ENCODE measurements at places on chromosomes 16 and 17. TPM values are rescaled to one million over a fixed set of nuclear protein-coding genes. Genes with fewer than 3 reads are reported as not detected.
A peak's percentile ranks its signal among the peaks of the same experiment; 100 is the strongest.

Gene KRTAP2-1
- total RNA-seq = not detected

Gene ANKS3
- total RNA-seq = 10.6 TPM

Gene TBX2
- 7.4 TPM for total RNA-seq

Gene ASIC2
- total RNA-seq = not detected

Gene ANTKMT
- 37.1 TPM for total RNA-seq

DNA sequence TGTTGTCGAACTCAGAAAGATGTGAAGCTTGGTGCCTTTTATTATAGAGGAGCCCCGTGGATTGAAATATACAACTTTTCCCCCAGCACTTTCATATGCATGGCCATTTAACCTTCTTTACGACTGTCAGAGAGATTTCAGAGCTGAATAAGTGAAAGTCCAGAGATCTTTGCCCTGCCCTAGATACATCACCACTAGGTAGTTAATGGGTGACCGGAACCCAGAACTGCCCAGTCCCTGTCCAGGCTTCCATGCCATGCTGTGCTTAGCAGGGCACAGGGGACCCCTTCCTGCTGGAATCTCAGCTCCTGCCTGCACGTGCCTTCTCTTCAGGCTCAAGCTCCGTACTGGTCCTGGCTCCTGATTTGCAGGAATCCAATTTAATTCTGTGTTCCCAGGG lies 32.2 kb downstream of the SRL start:
- peak; percentile 58 for DNase-seq

DNA sequence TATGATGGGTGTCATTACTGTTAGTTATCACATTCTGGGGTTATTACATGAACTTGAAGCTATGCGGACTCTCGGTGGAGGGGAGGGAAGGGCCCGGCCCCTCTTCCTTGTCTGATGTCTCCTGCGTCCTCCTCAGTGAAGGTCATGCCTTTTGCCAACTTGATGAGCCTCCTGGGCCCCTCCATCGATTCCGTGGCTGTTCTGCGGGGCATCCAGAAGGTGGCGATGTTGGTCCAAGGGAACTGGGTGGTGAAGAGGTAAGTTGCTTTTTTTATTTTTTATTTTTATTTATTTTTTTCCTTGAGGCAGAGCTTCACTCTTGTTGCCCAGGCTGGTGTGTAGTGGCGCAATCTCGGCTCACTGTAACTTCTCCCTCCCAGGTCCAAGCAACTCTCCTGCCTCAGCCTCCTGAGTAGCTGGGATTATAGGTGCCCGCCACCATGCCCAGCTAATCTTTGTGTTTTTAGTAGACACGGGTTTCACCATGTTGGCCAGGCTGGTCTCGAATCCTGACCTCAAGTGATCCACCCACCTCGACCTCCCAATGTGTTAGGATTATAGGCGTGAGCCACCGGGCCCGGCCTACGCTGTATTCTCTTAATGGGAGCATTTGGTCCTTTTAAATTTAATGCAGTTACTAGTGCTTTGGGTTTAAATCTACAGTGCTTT lies 21.6 kb downstream of the POLR3E start:
- no peak for DNase-seq

GRCh38 chr17:66724581-66725341 lies 110.2 kb upstream of the CACNG5 start:
- no peak for DNase-seq

GRCh38 chr17:34761646-34762045 lies 182.3 kb downstream of the TMEM132E start:
- no peak for DNase-seq

- no peak for DNase-seq
Observed at GRCh38 chr17:29615048-29615385, 7.7 kb downstream of the CORO6 start.

- no peak for DNase-seq
Observed at GRCh38 chr16:970386-970765, 408 bp downstream of the LMF1 start.

GRCh38 chr17:74354123-74354522 lies 7.5 kb downstream of the BTBD17 start:
- DNase-seq = no peak

DNA sequence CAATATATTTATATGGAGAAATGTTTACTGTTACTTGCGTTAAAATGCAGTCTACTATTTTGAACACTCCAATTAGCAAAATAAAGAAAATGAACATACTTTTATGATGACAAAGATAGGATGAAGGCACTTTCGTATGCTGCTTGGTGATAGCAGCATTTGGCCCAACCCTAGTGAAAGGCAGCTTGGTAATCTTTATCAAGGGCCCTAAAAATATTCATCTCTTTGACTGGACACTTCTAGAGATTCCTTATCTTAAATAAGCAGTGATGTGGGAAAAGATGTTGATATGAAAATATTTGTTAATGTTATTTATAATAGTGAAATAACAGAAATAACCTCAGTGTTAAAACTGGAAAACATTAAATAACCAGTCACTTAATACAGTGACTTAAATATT lies 79.4 kb downstream of the NF1 start:
- no peak for DNase-seq

DNA sequence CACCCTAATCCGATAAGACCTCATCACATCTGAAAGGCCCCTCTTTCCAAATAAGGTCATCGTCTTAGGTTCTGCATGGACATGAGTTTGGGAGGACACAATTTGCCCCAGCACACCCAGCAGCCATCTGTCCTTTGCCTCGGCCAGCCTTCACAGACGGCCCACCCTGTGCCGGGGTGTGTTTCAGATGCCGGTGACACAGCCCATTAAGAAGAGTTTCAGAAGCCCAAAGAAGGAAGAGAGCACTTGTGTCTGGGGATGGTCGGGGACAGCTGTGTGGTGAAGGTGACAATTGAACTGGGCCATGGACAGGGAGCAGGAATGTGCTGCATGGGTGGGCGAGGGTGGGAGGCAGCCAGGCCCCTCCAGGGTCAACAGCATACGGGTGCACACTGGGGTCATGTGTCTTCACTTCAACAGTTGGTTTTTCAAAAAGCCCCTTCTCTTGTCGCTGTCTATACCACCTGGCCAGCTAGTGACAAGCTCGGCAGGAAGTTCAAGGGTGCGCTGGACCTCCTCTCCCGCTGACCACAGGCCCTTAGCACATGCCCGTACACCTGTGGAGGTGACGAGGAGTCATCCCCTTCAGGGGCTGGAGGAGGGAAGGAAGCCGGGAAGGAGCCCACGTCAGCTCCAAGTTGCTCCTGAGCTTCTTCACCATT lies 183.1 kb downstream of the C16orf95 start:
- DNase-seq = no peak

- DNase-seq = no peak
Observed at GRCh38 chr16:79264237-79265109, 336.1 kb downstream of the MAF start.

DNA sequence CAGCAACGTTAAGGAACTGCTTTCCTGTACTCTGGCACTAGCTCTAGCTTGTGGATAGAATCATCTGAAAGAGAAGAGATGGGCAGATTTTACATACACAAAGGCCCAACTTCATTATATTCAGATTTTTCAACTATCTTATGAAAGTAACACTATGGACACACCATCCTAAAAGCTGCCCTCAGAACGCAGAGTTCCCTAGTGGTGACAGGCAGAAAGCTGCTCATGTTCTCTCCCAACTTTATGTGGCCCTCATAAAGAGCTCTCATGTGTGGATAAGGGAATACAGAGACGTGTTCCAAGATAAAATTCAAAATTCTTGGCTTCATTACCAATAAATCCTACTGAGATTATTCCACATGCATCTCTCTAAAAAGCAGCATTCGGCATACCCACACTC lies 1.5 kb downstream of the CFAP20 start:
- DNase-seq = no peak

DNA sequence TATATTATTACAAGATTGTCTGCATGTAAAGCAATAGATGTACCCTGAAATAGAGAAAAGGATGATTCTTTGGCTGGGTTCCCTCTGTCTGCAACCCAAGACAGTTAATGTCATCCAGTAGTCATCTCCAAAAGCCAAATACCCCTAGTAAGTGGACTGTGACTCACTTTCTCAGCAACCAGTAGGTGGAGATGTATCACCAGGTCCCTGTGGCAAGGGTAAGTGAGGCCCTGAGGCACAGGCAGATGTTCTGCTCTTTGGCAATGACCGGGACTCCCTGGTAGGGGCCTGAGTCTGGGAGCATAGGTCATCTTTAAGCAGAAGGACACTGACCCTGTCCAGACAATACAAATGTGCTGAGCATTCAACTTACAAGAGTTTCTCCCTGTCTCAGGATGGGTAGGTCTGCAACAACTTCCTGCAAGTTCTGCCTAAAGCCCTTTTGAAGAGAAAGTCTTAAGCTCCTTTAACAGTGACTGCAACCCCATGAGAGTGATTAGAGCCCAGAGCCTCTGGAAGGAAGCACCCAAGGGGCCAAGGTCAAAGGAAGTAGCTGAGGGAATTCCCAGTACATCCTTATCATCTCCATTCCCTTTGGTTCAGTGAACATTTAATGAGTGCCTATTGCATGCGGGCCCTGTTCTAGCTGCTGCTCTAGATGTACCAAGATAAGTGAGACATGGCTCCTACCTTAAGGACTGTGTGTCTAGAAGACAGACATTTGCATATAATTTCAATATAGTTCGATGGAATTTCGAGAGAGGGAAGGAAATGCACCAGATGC lies 31.9 kb downstream of the PMP22 start:
- no peak for DNase-seq

GRCh38 chr16:49608779-49609178 lies 235.2 kb downstream of the C16orf78 start:
- DNase-seq = peak; percentile 37

DNA sequence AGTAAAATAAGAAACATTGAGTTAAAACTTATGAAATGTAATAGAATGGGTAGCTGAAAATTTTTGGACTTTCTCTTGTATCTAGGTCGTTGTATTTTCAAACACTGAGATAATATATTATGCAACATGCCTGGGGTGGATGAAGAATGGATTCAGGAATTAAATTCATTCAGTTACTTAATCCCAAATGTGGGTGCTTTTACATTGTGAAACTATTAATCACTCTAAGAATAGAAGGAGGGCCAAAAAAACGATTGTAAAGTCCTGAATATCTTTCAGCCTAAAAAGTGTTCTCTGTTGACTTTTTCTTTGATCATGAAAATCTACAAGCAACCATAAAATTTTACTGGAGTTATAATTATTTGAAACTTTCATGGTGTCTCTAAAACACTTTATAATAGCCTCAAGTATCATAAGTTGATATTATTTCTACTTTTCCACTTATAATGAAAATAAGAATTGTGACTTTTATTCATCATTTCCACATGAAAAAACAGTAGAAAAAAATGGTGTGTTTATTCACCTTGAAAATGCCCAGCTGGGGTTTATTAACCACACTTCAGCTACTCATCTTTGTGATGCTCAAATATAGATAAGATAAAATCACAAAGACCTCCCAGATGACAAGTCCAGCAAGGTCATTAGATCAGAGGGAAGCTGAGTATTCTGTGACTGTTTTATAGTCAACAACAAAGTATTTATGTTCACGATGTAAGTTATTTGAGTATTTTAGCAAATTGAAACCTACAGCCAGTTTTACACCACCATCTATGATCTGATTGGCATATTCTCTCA lies 619.9 kb upstream of the SOX9 start:
- no peak for DNase-seq

DNA sequence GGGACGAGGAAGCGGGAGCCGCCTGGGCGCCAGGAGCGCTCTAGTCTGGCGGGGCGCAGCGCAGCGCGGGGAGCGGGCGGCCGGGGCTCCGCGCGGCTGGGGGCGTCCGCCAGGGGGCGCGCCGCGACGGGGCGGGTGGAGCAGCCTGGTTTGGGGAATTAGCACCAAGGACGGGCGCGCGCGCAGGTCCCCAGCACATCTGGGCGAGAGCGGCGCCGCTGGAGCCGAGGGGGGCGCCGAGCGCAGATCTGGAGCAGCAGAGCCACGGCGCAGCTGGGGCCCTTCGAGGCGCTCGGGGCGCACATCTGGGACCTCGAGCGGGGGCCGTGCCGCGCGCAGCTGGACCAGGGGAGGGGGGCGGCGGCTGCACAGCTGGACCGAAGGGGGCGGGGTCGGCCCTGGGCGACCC lies at the start of gene NXPH3:
NXPH3 (plus strand) TSS at position 193 of the 409 bp plus-strand sequence. CDS start 349 bp downstream, outside the sequence.
- DNase-seq = no peak

DNA sequence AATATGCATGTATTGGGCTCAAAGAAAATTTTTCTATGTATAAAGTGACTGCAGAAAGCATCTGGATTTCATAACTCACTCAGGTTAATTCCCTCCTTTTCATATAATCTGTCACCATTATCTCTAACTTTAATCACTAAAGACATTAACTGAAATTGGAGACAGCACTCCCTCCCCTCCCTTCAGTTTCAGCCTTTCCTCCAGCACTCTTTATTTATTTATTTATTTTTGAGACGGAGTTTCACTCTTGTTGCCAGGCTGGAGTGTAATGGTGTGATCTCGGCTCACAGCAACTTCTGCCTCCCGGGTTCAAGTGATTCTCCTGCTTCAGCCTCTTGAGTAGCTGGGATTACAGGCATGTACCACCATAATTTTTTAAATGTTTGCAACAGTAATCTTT lies 43.1 kb downstream of the CDH8 start:
- DNase-seq = no peak

DNA sequence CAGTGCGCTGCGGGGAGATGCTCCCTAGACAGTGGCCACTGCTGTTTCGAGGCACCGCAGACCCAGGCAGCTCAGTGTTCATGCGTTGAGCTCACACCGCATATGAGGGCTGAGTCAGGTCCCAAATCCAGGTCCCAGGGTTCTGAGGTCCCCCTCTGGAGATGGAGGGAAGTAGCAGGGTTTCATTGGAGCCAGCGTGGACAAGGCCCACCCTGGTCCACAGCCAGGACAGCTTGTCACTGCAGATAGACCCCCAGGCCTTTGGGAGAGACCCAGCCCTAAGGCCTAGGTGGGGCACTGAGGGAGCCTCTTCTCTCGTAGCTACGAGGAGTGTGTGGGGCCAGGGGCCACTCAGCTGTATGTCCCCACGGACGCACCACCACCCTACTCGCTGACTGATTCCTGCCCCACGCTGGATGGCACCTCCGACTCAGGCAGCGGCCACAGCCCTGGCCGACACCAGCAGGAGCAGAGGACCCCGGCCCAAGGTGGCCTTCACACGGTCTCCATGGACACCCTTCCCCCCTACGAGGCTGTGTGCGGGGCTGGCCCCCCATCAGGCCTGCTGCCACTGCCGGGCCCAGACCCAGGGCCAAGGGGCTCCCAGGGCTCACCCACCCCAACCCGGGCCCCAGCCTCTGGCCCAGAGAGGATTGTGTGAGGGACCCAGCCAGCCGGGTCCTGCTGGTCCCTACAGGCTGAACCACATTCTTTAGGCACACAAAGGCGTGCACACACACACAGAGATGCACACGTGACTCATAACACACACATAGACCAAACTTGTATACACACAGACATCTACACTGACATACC lies 53.4 kb downstream of the BEAN1 start:
- DNase-seq = peak; percentile 42

DNA sequence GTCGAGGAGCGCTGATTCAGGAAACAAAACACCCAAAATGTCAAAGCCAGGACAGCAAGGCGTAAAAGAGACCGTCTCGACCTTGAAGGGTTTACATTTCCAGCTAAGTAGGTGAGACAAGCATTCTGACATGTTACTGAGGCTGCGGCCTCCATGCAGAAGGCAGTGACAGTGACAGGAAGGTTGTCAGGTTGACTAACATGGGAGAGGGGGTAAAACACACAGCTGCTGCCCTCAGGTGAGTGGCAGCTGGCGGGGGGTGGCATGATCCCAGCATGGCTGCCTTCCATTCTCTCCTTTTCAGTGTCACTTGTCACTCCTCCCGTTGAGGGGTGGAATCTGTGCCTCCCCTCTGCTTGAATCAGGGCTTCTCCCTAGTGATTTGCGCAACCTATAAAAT lies 31.9 kb upstream of the CRHR1 start:
- DNase-seq = no peak

All from left lobe of liver (tissue), 2 donors.